A172 (cell line): ENCODE measurements at places on chromosomes 2 and 18. TPM values are rescaled to one million over a fixed set of nuclear protein-coding genes. Genes with fewer than 3 reads are reported as not detected.

GRCh38 chr2:3460831-3461800 lies 58.2 kb downstream of the ADI1 start:
- DNase-seq: no peak

- DNase-seq: no peak
Measured at GRCh38 chr2:136288249-136288648, 170.3 kb upstream of the CXCR4 start.

DNA sequence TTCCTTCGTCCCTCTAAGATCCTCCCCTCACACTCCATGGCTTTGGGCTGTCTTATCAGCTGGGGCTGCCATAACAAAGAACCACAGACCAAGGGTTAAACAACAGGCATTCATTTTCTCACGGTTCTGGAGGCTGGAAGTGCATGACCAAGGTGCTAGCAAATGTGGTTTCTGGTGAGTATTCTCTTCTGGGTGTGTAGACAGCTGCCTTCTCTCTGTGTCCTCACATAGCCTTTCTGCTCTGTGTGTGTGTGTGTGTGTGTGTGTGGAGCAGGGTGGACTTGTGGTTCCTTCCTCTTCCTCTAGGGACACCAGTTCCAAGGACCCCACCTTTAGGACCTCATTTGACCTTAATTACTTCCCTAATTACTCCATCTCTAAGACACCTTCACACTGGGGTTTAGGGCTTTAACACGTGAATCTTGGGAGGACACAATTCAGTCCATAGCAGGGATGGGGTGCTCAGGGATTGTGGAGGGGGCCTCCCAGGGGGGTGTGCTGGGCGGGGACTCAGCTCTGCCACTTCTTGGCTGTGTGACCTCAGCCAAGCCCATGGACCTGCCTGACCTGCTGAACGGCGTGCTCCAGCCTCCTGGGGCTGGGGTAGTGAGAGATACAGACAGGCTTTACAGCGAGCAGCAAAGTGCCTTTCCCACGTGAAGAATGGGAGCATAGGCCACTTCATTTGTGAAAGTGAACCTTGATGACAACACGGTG lies 38.0 kb downstream of the ACKR3 start:
- peak; percentile 47 for DNase-seq

- no peak for DNase-seq
Measured at GRCh38 chr2:241087420-241088268, 14.4 kb downstream of the MTERF4 start.

DNA sequence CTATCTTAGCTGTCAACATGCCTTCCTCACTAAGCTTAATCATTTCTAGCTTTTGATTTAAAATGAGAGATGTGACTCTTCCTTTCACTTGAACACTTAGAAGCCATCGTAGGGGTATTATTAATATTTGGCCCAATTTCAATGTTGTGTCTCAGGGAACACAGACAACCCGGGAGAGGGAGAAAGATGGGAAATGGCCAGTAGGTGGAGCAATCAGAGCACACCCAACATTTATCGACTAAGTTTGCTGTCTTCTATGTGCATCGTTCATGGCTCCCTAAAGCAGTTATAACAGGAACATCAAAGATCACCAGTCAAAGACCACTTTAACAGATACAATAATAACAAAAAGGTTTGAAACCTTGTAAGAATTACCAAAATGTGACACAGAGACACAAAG lies 110.2 kb downstream of the OLA1 start:
- no peak for DNase-seq

DNA sequence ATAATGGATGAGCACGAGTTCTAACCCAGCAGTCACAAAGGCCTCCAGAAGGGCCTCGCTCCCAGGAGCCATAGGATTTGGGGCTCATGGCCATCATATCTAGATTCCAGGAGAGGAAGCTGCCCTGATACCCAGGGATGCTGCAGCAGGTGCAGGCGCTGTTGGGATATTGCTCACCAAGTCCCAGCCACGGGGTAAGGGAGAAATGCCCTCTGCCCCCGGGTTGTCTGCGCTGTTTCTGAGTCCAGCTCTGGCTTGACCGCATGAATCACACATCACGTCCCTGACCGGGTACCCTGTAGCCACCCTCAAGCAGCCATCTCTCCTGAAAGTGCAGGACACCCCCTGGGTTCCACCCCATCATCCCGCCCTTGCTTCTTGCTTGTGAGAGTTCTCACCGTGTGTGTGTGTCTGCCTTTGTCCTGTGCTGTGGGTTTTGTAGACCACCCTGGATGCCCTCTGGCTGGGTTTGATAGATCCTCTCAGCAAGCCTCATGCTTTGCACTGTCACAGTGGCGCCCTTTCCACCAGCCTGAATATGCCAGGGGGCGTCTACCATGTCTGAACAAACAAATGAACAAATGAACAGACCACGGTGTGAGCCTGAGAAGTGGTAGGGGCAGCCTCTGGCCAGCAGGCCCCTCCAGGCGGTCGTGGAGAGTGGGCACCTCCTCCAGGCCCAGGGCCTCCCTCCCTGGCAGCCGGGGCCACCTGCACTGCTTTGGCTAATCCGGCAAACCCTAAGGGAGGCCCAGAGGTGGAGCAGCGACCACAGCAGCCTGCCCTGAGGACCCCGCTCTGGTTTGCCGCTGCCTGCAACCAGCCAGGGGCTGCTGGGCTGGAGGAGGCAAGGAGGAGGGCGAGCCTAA lies 32.1 kb downstream of the ADRA2B start:
- no peak for DNase-seq

GRCh38 chr2:28292491-28292890 lies 100.2 kb upstream of the FOSL2 start:
- DNase-seq: no peak

GRCh38 chr18:73261923-73262322 lies 394.1 kb upstream of the NETO1 start:
- no peak for DNase-seq

DNA sequence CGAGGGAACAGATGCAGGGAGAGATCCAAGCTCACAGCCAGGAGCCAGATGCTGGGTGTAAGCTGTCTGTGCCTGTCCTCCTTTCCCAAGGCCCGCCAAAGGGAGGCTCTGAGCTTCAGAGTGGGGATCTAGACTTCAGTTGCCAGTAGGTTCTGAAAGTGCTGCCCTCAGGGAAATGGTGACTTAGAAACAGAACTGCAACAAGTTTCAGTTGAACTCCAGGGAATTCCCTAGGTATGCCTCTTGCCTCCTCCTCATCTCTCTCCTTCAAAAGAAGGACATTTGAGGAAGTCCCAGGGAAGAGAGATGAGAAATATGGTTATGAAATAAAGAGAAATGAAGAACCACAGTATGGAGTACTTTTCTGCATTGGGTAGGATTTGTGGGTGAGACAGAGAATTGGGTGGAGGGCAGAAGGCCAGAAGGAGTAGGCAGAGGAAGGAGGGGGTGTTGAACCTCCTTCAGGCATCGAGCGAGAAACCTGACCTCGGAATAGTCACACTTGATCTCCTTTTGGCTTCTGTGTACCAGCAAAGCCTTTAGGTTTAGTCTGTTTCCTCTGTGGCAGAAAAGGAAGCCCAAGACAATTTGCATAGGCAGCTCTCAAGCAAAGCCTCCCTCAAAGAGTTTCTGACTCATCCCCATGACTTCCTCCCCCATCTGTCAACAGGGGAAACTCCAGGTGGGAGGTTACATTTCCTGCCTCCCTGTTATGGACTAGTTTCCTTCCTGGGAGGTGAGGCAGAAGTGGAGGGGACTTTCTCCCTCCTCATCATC lies 45.7 kb downstream of the QPCT start:
- peak; percentile 96 for DNase-seq

The CXCR1 gene
- total RNA-seq: not detected in 2 replicates

The KYNU gene
- total RNA-seq: 1.4 and 3.9 TPM in 2 replicates

The PKP4 gene
- 39.6 and 52.6 TPM in 2 replicates for total RNA-seq

The C2orf66 gene
- total RNA-seq: 0.26 TPM in 1 of 2 replicates, not detected in the other
